ENCODE measurements at places on chromosomes 3 and 15.

- DNase-seq, result no peak
Measured at GRCh38 chr15:88932271-88932874, 19.2 kb upstream of the MFGE8 start.

DNA sequence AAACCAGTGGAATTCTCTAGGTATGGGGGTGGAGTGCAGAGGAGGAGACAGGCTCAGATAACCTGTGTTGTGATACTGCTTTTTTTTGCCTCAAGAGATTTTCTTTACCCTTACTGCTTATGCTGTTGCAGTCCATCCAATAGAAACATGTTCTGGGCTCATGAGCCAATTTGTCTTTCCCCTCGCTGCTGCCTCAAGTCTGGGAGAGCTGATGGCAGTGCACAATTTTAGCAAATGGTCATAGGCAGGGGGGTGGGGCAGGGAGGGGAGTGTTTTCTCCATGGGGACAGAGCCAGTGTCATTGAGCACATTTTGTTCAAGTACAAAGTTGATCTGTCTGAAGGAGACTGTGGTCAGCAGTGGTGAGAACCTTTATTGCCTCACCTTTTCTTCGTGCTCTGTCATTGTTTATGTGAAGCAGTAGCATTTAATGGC lies 134.9 kb downstream of the MBNL1 start:
- DNase-seq, result no peak

GRCh38 chr15:78873793-78874765 lies 1.4 kb downstream of the MORF4L1 start:
- DNase-seq, result peak; percentile 53

GRCh38 chr3:194782698-194783404 lies 97.2 kb downstream of the FAM43A start:
- DNase-seq, result no peak

- DNase-seq, result no peak
Measured at GRCh38 chr15:85785887-85786780, 8.6 kb downstream of the KLHL25 start.

DNA sequence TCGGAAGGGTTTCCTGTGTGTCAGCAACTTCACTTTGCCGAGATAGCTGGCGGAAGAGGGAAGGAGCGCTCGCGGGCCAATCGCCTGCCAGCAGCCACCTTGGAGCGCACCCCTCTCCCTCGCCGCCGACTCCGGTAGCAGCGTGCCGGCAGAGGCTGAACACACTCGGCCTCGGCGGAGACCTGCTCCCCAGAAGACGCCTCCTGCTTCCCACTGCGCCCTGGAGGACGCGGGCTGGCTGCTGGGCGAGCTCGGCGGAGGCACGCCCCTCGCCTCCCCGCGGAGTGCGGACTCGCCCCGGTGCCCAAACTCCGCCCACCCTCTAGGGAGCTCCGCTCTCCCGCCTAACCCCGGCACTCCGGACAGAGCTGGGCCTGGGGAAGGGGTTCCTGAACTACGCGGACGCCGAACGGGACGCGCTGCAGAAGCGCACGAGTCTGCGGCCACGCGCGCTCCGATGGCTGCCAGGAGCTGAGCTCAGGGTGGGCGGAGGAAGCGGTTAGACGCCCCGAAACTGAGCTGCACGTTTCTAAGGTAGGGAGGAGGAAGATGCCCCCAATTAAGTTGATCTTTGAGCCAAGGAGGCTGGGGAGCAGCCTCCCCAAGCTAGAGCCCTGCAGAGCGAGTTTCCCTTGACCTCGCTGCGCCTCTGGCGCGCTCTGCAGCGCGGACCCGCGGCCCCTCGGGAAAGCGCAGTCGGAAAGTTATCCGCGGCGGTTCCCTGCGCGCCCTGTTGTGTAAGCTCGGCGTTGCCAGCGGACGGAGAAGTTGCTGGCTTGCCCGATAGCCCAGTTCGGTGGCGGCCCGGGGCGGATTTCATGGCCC lies at the start of gene P2RY1:
Gene P2RY1, plus strand, starts transcription at position 356 of the 825 bp plus-strand sequence. CDS start 652 bp downstream, outside the sequence.
- DNase-seq, result no peak

GRCh38 chr3:12307136-12307535 lies 18.3 kb downstream of the PPARG start:
- DNase-seq, result no peak

- DNase-seq, result no peak
Measured at GRCh38 chr3:2097641-2098191, 950 bp upstream of the CNTN4 start.

GRCh38 chr15:56327721-56328502 lies 37.3 kb upstream of the TEX9 start:
- no peak for DNase-seq

DNA sequence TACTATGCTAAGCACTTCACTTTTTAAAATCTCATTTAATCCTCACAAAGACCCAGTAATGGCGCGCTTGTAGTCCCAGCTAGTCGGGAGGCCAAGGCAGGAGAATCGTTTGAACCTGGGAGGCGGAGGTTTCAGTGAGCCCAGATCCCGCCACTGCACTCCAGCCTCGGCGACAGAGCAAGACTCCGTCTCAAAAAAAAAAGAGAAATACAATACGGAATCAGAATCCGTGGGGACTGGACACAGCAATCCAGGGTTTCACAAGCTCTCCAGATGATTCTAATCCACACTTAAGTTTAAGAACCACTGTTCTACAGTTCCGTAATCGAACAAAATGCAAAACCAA lies 426 bp upstream of the SUMF1 start:
- DNase-seq, result no peak

GRCh38 chr3:115513416-115513800 lies 109.9 kb upstream of the GAP43 start:
- DNase-seq, result peak; percentile 40

GRCh38 chr3:33071946-33072345 lies 25.0 kb downstream of the GLB1 start:
- DNase-seq, result no peak

GRCh38 chr3:52435246-52436101 lies 9.4 kb downstream of the SEMA3G start:
- no peak for DNase-seq

DNA sequence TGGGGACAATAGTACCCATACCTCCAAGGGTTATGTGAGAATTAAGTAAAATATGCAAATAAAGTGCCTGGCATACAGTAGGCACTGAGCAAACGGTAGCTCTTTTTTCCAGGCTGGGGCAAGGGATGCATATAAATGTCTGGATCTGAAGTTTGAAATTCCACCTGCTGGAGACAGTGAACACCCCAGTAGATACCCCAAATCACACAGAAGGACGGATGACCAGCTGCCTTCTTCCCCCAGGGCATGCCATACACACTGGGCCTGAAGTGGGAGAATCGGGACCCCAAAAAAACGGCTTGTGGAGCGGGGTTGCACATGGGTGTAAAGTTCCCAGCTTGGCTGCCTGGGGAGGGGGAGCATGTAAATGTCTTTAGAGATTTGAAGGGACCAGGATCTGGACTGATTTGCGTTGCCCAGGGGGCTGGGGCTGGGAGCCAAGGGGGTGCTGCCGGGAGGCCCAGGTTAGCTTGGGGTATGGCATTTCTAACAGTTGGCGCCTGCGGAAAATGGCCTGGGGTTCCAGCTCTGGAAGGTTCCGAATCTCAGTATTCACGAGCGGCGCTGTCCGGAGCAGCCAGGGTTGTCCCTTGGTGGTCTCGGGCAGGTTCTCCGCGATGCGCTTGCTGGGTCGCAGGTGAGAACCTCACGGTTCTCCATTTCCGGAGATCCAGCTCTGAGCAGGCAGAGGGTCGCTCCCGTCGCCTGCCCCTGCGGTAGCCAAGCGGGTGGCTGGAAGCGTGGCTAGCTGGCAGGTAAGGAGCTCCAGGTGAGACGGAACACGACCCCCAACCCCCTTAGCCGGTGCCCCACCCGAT lies 42.6 kb upstream of the POLG start:
- no peak for DNase-seq

- DNase-seq, result no peak
Measured at GRCh38 chr3:133077688-133078087, 39.5 kb downstream of the TMEM108 start.

DNA sequence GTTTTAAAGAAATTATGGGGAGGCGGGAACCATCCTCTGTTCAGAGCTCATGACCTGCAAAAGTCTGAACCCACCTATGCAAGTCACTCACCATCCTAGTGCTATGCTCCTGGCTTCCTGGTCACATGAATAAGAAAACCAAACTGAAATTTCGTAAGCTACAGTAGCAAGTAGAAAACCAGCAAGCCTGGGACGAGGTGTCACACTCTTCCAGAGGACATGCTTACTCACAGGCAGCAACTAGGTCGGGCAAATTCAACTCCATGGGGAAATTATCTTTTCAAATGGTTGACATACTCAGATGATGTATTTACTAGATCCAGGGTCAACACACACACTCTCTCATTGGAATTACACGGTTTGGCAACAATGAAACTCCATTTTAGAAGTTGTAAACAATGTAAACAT lies 31.3 kb downstream of the LDHAL6B start:
- no peak for DNase-seq

DNA sequence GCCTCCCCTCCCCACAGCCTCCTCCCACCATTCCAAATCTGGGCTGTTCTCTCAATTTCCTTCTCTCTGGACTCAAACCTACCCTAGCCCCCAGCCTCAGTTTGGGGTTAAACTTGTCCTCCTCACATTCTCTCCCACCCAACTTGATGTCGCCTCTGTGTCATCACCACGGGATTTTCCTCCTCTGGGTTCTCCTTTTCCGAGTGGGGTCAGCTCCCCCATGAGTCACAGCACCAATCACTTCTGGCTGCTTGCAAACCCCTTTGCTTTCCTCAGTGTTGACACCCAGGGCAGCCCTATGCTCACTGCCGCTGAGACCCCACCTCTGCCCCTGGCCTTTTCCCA lies 451 bp downstream of the CCR5AS start:
- DNase-seq, result no peak

- DNase-seq, result no peak
Measured at GRCh38 chr15:75016431-75016830, 7.0 kb upstream of the PPCDC start.

- DNase-seq, result no peak
Measured at GRCh38 chr3:128076483-128077201, 24.4 kb downstream of the SEC61A1 start.

DNA sequence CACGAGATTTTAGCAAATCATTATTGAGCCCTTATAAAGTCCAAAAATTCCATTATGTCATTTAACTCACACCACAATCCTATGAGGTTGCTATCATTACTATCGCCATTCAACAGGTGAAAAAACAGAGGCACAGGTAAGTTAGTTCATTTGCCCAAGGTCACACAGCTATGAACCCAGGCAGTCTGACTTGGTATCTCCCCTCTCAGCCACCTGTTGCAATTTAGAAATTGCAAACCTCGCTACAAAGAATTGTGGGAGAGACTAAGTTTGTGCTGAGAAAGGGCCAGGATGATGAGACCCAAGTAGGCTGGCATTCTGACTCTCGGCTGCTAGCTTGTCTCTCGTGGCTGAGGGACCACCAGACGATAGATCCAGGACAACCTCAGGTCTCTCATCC lies 57.7 kb downstream of the LMCD1 start:
- no peak for DNase-seq

- DNase-seq, result no peak
Measured at GRCh38 chr3:194031867-194032635, 103.9 kb upstream of the HES1 start.

DNA sequence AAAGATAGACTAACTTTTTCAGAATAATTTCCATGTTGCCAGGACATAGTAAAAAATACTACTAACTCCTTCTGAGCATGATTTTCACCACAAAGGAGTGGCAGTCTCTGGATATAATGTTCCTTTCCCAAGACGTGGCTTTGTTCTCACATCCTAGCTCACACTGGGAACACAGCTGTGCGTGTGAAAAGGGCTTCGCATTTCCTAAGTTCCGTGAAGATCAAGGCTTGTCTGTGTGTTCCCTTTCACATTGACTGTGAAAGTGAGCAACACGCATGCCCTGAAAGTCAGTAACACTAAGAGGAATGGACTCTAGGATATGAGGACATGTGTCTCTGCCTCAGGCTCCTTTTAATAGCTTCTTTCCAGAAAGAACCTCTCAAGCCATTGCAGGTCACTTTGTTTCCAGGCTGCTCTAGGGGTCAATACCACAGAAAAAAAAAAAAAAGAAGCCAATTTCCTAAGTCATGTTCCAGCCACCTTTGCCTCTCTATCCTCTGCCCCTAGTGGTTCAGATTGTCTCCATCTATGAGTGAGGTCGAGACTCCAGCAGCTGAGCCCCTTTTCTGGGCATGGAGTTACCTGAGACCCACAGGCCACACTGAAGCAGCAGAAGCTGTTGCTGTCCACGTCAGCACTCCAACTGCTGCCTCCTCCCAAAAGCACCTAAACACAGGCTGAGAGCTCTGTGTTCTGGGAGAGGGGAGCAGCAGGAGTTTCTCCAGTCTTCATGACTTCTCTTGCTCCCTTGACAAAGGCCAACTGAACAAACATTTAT lies 355.9 kb downstream of the RSL24D1 start:
- no peak for DNase-seq

GRCh38 chr3:57142411-57142723 lies 22.8 kb downstream of the IL17RD start:
- DNase-seq, result no peak

- DNase-seq, result no peak
Measured at GRCh38 chr3:53749448-53749847, 96.8 kb downstream of the CHDH start.

DNA sequence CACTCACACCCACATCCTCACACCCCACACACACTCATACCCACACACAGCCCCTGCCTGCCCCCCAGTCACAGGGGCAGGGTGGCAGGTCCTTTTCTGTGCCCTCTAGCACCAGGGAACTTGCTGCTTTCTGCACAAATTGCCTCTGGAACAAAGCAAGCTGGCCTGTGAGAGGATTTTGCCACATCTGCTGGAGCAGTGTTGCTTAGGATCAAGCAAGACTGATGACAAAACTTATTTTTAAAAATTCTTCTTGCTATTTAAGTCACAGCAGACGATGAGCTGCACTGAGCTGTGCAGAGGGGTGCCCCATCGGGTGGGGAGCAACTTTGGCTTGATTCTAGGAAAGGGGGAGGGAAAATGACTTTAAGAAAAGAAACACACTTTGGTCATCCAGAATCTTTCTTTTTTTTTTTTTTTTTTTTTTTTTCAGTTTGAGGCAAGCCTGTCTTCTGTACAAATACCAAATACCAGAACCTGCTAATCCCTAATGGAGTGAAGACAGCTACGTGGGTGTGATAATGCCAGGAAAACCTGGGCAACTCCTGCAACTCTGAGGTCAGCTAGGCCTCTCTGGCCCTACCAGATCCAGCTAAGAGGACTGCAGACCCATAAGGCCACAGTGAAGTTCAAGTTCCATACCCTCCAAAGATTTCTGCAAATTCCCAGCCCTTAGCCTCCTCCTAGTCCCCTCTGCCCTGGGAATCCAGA lies 195.3 kb downstream of the ABHD5 start:
- no peak for DNase-seq

- no peak for DNase-seq
Measured at GRCh38 chr3:58205981-58206380, 4.8 kb downstream of the DNASE1L3 start.

GRCh38 chr3:183584246-183584913 lies 28.9 kb upstream of the KLHL6 start:
- no peak for DNase-seq
